ENCODE measurements at places on chromosomes 4 and X.
A peak's percentile ranks its signal among the peaks of the same experiment; 100 is the strongest.

DNA sequence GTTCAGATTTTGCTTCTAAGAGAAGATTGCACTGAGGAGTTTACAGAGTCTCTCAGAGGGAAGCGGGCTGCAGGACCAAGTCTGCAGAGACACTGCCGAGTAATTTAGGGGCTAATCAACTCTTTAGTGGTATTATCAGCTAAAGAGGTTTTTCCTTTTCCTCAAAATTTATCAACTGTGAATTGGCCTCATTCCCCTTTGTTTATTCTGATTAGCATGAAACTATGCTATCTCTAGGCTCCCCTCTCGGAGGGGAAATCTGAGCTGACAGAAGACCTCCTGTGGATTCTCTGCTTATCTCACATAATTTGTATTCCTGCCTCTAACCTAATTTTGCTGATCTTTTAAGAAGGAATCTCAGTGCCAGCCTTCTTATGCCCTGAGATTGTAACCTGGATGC is 201.0 kb downstream of the DCTD start:
- no peak for DNase-seq

GRCh38 chr4:103443324-103443723 is 245.2 kb upstream of the CENPE start:
- DNase-seq = no peak

DNA sequence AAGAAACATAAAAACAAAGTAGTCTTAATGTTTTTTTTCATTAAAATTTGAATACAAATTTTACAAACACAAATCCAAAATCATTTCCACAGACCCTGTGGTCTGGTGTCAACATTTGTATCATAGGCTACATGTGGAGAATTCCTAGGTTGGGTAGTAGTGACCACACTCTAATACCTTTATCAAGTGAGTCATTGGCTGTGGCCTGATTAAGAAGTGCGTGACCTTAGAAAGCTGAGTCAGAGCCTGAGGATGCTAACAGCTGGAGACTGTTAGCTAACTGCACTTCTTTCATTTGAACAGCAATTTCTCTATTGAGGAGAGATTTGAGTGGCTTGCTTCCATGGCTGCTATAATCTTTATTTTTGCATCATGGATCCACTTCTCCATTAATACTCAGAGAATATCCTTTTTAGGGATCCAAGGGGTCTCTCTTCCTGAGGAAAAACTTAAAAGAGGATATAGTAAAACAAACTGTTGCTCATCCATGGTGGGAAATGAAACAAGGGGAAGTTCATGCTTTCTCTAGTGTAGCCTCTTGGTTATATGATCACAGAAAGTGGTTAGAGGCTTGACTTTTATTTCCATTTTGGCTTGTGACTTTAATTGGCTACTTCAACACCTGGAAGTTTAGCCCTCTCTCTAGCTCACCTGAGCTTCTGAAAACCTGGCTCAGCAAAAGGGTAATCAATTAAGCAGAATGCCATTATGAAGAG is 335.8 kb downstream of the PABPC4L start:
- DNase-seq = peak; percentile 68

- DNase-seq = no peak
Observed at GRCh38 chrX:133970076-133970475, 15.3 kb downstream of the GPC3 start.

DNA sequence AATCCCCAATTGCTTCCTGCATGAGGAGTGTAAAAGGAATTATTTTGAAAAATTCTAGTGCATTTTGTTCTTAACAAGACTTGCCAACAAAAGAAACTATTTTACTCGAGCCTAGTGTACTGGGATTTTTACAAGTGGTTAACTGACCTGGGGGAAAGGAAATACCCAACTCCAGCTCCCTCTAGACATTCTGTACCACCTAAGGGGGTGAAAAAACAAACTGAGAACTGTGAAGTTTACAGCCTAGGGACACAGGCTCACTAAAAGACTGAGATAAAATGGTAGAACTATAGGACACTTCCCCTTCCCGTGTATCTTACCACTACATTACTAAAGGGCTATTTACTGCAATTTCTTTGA is 2.6 kb upstream of the ADH5 start:
- no peak for DNase-seq

DNA sequence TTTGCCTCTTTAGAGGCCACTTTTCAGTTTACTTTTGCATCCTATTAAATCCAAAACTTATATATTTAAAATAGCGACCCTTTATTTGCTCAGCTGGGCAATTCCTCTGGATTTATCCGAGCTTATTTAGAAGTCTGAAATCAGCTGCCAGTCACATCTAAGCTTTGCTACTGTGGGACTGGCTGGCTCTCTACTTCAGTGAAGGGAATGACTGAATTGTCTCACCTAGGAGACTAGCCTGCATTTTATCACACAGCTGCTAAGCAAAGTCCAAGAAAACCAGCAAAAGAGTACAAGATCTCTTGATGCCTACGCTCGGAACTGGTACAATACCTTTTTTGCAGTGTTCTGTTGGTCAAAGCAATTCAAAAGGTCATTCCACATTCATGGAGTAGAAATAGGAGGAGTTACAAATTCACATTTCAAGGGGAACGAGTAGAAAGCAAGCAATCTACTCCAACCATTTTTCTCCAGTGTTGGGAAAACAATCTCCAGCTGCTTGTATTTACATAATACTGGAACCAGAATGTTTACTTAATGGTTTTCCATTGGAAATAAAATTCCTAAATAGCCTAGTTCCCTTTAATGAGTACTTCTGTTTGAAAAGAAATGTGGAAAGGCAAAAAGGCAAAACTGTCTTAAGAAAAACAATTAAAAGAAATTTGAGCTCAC is 160.2 kb downstream of the MAGEB5 start:
- no peak for DNase-seq

DNA sequence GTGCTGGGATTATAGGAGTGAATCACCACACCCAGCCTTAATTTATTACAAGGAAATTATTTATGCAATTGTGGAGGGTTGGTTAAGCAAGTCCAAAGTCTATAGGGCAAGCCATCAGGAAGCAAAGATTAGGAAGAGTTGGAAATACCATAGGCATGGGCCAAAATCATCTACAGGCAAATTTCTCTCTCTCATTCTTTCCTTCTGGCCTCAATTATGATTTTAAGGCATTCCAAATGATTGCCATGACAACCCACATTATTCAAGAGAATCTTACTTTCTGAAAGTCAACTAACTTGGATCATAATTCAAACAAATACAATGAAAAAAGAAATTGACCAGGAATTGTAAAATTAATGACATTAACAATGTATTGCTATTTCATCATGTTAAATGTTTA is 400.8 kb downstream of the GPM6A start:
- DNase-seq = no peak

DNA sequence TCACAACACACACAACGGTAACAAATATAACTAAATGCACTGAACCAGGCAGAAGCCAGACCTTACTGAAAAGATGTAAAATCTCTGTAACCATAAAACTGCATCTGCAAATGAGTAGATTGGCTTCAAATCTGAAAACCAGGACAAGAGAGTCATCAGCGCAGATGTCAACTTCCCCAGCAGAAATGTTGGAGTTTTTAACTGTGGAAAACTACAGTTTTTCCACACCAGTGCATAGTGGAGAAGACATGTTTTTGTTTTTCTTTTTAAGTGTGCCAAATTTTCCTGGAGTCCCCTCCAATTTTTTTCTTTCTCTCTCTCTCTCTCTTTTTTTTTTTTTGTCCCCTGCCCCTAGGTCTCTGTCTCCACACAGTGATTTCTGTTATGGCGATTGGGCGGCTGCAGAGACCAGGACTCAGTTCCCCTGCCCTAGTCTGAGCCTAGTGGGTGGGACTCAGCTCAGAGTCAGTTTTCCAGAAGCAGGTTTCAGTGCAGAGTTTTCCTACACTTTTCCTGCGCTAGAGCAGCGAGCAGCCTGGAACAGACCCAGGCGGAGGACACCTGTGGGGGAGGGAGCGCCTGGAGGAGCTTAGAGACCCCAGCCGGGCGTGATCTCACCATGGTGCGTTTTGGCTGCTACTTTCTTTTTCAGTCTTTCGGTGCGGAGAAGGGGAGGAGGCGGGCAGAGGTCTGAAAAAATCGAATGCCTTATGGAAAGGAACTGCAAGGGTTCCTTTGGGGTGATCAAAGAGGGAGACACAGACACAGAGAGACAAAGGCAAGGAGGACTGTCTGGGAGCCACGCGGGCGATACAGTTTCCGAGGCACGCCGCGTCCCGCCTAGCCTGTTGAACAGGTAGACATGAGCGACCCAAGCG is at the start of gene GUCY1A1:
GUCY1A1 (plus strand) TSS at position 505 of the 878 bp plus-strand sequence. CDS start 30,020 bp downstream, outside the sequence.
- peak; percentile 8 for DNase-seq

DNA sequence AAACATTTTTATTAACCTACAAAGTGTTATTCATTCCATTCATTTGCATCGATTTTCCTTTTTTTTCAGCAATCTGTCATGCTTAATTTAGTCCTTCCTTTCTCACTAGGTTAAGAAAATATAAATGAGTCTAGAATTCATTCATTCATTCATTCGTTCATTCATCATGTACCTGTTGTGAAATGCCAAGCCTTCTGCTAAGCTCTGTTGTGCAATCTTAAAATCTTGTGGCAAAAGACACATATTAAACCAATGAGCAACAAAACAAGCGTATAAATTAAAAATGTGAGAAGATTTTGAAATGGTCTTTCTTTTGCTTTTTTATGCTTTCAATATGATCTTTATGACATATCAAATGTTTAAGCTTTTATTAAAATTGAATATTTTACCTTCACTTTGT is 88.6 kb upstream of the MAD2L1 start:
- no peak for DNase-seq

- DNase-seq = no peak
Observed at GRCh38 chr4:82645936-82646565, 84.3 kb upstream of the TMEM150C start.

DNA sequence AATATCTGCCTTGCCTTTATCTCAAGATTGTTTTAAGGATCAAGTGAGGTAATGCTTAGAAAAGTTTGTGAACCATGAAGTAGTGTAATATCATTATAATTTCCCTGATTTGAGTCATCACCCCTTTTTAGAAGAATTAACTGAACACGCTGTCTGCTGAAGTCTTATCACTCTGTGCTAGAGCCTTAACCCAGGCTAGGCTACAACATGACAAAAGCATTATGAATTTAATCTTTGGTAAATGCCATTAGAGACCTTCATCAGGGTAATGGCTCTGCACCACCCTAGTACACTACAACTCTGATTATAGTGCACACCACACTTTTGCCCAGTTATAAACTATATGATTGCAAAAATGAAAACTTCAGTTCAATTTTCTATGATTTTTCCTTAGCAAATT is 118.3 kb downstream of the ADGRL3 start:
- DNase-seq = no peak

DNA sequence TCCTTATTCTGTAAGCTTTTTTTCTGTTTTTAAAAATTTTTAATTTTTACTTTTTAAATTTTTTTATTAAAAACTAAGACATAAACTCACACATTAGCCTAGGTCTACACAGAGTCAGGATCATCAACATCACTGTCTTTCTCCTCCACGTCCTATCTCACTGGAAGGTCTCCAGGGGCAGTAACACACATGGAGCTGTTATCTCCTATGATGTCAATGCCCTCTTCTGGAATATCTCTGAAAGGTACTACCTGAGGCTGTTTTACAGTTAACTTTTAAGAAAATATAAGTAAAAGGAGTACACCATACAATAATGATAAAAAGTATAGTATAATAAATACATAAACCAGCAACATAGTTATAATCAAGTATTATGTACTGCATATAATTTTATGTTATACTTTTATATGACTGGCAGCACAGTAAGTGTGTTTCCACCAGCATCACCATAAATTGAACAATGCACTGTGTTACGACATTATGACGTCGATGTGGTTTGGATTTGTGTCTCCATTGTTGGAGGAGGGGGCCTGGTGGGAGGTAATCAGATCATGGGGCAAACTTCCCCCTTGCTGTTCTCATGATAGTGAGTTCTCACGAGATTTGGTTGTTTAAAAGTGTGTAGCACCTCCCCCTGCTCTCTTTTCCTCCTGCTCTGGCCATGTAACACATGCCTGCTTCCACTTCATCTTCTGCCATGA is 21.3 kb downstream of the IL15 start:
- DNase-seq = no peak

DNA sequence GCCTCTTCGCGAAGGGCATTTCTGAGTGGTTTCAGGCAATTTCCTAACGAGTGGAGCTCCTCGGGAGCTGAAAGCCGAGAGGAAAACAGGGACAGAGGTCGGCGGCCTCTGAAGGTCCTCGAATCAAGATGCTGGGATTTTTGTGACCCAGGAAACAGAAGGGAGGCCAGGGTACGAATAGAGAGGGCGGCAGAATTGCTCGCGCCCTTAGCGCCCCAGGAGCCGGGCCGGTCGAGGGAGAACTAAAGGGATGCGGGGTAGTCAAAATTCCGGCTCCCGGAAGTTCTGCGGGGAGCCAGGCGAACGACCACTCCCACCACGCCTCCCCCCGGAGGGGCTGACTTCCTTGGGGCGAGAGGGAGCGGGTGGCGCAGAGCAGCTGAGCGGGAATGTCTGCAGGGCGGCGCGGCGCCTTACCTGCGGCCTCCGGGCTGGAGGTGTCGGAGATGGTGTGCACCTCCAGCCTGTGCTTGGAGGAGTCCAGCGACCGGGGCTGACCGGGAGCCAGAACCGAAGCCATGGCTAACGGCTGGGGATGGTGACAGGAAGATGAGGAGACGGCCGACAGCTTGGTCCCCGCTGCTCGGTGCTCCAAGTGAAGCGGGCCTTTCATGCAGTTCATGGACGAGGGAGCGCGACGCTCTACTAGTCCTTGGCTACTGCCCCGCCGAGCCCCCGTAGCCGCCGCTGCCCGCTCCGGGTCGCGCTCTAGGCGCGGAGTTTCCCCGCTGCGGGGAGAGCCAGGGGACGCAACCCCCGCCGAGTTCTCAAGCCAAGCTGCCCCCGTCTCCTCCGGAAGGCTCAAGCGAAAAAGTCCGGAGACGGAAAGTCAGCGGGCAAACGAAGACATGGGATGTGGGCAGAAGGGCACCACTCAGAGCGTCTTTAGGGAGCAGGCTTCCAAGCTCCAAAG is 782 bp downstream of the PITX2 start:
- DNase-seq = no peak

GRCh38 chr4:177001271-177002175 is 208.8 kb upstream of the VEGFC start:
- DNase-seq = no peak

DNA sequence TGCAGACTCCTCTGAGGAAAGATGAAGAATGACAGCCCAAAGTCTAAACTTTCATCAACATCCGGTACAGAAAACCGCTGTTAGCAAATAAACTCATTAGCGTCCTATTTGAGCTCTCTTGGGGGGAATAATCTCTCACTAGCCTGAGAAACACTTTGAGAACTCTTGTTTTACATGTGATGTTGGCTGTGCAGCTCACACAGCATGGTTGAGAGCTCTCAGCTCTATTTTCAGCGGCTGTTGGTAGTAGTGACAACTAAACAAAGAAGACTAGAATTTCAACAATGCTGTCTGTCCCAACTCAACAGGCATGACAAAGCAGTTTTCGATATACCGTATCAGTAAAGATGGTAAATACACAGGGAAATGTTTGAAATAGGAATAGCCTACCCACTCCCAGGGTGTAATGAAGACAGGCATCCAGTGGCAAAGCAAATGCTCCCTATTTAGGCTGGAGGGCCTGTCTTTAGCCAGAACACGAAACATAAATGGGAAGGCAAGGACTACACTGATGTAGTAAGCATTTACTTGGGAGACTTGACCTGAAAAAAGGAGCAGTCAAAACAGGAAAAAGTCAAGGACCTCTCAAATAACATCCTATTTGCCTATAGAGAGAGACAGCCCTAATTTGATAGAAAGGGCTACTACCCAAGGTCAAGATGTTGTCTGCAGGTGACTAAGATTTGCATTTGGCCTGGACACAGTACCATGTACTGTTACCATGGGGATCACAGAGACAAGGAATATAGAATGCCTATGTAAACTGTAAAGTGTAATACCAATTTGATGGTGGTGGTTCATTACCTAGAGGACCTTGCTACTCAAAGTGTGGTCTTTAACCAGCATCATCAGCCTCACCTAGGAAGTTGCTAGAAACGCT is 60.4 kb downstream of the PPEF2 start:
- DNase-seq = no peak
